ENCODE measurements at places on chromosomes 7 and 10. TPM values are rescaled to one million over a fixed set of nuclear protein-coding genes. Genes with fewer than 3 reads are reported as not detected.

DNA sequence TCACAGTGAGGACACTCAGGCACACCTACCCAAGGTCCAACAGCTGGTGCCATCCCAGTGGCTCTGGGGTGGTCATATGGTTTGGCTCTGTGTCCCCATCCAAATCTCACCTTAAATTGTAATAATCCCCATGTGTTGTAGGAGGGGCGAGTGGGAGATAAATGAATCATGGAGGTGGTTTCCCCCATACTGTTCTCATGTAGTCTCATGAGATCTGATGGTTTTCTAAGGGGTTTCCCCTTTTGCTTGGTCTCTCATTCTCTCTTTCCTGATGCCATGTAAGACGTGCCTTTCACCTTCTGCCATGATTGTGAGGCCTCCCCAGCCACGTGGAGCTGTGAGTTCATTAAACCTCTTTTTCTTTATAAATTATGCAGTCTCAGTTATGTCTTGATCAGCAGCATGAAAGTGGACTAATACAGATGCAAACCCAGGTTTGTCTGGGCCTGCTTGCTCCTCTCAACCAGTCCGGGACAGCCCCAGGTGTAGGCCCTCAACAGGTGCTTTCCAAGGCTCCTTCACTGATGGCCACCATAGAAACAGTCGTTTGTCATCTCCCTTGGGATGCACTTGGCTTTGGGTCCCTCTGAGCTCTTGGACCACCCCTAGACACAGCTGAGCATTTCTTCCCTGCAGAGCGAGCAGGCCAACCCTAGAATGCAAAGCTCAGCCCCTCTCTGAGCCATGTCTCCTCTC lies 101.3 kb upstream of the CTBP2 start:
- no peaks in the 10 kb centered on the region for H3K4me1 ChIP-seq

The CLDN3 gene
- total RNA-seq = not detected

The PNLIPRP1 gene
- 0.53 TPM for total RNA-seq

- no peaks in the 10 kb centered on the region for H3K4me1 ChIP-seq
- H3K4me3 ChIP-seq = no peak overlapping the region
- H3K36me3 ChIP-seq = no peaks in the 10 kb centered on the region
- H3K27ac ChIP-seq = no peak overlapping the region
- peaks cover 17% of the 10 kb centered on the region for H3K27me3 ChIP-seq
Observed at GRCh38 chr7:8389593-8390261, 43.7 kb upstream of the NXPH1 start.

DNA sequence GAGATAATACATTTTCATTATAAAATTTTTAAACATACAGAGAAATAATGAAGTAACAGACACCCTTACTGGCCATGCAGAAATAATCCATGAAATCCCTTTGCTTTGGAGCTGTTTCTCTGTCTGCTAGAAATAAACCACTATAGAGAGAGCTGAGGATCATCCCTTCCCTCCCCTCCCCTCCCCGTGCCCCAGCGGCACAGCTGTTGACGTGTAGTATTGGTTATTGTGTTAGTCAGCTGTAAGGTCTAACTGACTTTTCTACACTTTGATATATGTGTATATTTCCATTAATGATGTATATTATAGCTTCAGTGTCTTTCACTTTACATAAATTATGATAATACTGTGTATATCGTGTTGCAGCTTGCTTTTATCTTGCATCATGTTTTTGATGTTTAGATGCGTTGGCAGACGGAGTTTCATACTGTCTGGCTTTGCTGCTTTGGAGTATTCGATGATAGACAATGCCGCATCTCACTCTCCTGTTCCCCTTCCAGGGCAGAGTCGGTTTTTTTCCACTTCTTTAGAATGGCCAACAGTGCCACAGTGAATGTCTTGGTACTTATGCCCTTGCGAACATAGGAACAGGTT lies 27.4 kb upstream of the GRID1 start:
- H3K27me3 ChIP-seq = peaks cover 4% of the 10 kb centered on the region
- H3K27ac ChIP-seq = no peak overlapping the region
- H3K36me3 ChIP-seq = no peaks in the 10 kb centered on the region
- no peak overlapping the region for H3K4me3 ChIP-seq
- no peaks in the 10 kb centered on the region for H3K4me1 ChIP-seq

The UTF1 gene
- not detected for total RNA-seq

DNA sequence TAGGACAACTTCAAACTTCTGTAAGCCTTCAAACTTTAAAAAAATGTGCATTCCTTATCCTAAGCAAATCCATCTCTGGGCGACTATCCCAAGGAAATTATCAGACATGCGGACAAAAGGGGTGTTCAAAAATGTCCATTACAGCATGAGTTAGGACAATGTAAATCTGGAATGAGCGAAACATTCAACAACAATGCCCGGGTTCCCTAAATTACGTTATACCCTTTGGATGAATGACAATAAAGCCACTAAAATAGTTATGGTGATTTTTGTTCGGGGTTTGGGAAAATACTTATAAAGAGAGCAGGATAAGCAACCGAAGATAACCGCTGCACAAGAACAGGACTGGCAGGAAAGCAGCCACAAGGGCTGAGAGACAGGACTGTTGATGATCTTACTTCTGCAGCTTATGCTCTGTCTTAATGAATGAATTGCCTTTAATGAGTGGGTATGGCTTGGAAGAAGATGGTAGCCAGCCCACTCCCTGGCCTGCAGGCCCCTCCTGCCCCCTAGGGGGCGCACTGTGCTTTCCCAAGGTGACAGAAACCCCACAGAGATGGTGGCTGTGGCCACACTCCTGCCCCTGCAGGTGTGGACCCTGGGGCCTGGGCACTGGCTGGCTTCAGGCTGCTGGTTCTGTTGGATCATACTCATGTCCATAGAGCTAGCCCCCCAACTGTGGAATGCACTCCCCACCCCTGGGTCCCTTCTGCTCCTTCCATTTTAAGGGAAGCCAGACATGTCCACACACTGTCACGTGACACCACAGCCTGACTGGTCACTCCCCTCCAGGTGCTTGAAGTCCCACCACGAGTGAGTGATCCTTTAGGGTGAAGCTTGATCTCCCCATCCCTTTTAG lies 45.0 kb downstream of the ZCCHC24 start:
- no peak for DNase-seq
- H3K4me1 ChIP-seq = peaks cover 92% of the 10 kb centered on the region
- no peaks in the 10 kb centered on the region for H3K36me3 ChIP-seq
- no peaks in the 10 kb centered on the region for H3K27me3 ChIP-seq

DNA sequence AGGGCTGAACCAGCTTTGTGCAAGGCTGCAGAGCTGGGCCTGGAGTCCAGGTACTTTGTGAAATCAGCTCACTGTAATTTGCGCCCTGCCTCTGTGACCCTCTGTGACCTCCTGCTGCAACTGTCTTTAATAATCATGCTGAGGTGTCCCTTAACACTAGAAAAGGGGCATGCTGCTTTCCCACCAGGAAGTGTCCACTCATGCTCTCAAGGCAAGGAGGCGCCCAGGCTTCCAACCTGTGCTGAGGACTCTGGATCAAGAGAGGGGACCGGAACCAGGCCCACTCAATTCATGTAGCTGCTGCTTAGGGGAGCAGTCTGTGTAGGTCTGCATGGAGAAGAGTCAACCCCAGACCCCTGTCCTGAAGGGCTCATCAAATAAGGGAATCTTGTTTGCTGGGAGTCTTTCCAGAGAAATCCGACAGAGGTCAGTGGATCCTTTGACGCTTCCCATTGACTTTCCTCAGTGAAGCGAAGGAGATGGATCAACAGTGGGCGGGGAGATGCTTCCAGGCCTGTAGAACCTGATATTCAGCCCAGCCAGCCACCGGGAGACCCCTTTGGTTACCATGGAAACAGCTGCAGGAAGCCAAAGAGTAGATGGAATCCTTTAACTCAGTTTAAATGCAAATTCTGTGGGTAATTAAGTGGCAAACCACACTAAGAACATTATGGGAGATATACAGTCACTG lies 945.9 kb downstream of the GRID1 start:
- no peak for DNase-seq
- no peaks in the 10 kb centered on the region for H3K27me3 ChIP-seq
